ENCODE measurements at places on chromosomes 2 and 18.

DNA sequence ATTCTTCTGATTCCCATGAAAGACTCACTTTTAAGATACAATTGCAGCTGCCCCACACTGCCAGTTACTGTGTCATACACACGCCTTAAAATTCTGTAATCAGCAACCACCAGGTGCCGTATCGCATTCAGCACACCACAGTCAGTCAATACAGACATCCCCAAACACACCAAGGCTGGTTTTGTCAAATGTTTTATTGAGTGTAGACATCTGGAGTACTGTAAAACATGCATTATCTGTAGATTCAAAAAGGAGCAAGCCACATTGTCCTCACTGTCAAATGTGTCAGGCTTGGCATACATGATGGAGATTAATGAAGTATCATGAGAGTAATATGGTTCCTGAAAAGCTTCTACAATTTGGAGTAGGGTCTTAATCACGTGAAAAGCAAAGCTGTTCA lies 109.7 kb upstream of the SP3 start:
- no peak for DNase-seq

- DNase-seq: no peak
These were observed 15.2 kb downstream of the GKN2 start for GRCh38 chr2:68937346-68938055.

DNA sequence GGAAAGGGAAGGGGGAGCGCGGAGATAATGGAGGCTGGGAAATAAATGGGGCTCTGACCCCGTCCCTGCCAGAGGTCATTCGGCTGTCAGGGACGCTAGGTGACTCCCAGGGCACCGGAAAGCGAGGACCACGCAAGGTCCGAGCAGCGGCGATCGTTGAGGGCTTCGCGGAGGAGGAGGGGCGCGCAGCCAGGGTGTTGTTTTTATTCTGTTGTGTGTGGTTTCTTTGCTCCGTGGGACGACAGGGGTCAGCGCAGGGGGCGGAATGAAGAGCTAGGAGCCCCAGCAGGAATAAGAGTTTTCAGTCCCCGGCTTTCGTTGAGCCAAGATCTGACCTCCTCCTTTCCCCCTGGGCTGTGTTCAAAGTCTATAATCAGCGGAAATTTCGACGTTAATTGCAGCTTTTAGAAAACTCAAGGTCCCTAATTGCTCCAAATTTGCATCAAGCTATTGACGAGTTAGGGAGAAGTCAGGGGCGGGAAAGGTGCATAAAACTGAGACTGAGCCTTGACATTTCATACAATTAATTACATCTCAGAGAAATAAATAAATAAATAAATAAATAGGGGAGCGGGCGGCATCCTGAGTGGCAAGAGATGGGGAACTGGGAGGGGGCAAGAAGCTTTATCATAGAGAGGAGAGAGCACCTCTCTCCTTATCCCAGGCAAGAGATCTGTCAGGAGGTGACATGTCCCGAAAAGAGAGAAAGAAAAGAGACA lies 2.2 kb downstream of the GAD1 start:
- DNase-seq: no peak

DNA sequence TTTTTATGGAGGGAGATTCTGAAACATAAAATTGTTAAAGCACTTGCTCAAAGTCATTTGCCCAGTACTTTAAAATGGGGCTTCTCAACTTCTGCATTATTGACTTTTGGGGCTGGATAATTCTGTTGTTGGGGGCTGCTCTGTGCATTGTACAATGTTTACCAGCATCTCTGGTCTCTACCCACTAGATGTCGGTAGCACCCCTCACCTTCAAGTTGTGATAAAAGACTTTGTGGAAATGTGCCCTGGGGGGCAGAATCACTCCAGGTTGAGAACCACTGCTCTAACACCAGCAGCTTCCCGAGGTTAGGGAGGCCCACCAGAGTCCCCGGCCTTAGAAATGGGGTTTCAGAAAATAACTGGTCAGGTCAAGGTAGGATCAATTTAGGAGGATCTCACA lies 26.8 kb upstream of the CUL3 start:
- DNase-seq: no peak

GRCh38 chr2:158144914-158145625 lies 43.4 kb downstream of the UPP2 start:
- no peak for DNase-seq

- no peak for DNase-seq
These were observed 605.5 kb downstream of the SATB2 start for GRCh38 chr2:198852248-198852647.
